Stimulated activated CD8-positive, alpha-beta memory T cell treated with anti-CD3 and anti-CD28 coated beads, Interleukin-7, amount 100 ng/mL, for 1 hour (primary cell): ENCODE measurements at places on chromosomes 1 and 21.

GRCh38 chr1:219506473-219506899, 106.4 kb downstream of the ZC3H11B start:
- no peak for DNase-seq

- DNase-seq: no peak
These were observed 18.1 kb upstream of the NBPF1 start for GRCh38 chr1:16631248-16632043.

DNA sequence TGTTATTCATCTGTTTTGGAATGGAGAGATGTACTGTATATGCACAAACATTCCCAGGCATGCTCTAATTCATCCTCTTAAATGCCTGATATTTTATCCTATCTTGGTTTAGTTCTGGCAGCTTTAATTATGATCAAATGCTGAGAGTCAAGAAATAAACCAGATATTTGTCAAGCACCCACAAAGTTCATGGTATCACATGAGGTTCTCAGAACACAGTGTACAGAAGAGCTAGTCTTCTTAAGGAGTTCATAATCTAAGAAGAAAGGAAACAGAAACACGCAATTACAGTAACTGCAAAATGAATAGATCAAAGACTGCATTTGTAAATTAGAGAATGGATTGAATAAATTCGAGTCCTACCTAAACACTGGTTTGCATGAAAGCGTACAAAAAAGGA, 58.3 kb upstream of the KCNH1 start:
- no peak for DNase-seq

GRCh38 chr1:115426231-115426771, 88.3 kb upstream of the NGF start:
- DNase-seq: no peak

DNA sequence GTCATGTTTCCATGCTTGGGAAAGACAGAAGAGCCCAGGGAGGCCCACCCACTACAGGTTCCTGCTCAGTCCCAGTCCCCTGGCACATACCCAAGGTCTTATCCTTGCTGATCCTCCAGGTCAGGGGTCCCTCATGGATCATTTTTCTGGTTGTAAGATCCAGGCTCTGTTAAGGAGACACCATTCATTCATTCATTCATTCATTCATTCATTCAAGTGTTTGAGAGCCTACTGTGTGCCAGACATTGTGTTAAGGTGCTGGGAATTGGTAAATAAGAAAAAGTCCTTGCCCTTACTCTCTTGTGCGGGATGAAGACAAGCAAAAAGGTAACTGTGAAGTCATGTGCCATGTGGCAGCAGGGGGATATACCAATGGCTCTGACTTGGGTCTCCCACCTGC, 23.8 kb downstream of the LRRC71 start:
- DNase-seq: no peak

- DNase-seq: no peak
These were observed 9.4 kb downstream of the CR1L start for GRCh38 chr1:207654320-207654719.

- no peak for DNase-seq
These were observed 22.8 kb downstream of the ECE1 start for GRCh38 chr1:21267191-21268077.

GRCh38 chr1:235942979-235943575, 76.4 kb upstream of the LYST start:
- DNase-seq: no peak

DNA sequence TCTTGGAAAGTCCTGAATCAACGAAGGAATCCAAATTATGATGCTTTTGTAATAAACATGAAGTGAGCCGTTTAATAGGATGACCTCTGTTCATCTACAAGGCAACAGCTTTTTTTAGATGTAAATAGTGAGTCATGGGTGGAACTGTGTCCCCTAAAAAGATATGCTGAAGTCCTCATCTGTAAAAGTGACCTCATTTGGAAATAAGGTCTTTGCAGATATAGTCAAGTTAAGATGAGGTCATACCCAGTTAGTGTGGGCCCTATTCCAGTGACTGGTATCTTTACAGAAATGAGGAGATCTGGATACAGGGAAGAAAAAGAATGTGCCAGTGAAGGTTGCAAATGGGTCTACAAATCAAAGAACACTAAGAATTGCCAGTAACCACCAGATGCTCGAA, 1287.3 kb upstream of the ADGRL4 start:
- DNase-seq: no peak

GRCh38 chr1:110176299-110176956, 26.1 kb downstream of the SLC6A17 start:
- DNase-seq: no peak
